ENCODE measurements at places on chromosomes 16 and 17.

- DNase-seq, result no peak
Observed at GRCh38 chr16:80105751-80106150, 435.0 kb upstream of the DYNLRB2 start.

- DNase-seq, result no peak
Observed at GRCh38 chr16:85577899-85578598, 35.1 kb upstream of the GSE1 start.

- no peak for DNase-seq
Observed at GRCh38 chr17:949623-950303, 29.8 kb downstream of the NXN start.

GRCh38 chr16:83532634-83533033, 275.1 kb upstream of the HSBP1 start:
- DNase-seq, result no peak

DNA sequence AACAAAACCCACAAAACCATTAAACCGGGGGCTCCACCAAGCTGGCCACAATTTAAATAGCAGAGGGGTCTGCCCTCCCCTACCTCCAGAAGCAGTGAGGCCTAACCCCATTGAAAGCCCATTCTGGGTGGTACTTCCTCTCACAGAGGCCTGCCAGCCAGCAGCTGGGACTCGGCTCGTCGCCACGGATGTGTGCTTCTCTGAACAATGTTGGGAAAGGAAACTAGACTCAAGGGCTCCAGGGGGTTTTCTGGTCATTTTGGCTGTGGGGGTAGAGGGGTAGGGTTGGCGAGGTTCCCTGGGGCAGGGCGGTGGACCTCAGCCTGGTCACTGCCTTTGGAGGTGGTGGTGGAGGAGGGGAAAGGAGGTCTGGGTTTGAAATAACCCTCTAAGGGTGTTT, 4.7 kb upstream of the PLCG2 start:
- DNase-seq, result no peak

- DNase-seq, result no peak
Observed at GRCh38 chr16:79821911-79822310, 221.4 kb upstream of the MAF start.

DNA sequence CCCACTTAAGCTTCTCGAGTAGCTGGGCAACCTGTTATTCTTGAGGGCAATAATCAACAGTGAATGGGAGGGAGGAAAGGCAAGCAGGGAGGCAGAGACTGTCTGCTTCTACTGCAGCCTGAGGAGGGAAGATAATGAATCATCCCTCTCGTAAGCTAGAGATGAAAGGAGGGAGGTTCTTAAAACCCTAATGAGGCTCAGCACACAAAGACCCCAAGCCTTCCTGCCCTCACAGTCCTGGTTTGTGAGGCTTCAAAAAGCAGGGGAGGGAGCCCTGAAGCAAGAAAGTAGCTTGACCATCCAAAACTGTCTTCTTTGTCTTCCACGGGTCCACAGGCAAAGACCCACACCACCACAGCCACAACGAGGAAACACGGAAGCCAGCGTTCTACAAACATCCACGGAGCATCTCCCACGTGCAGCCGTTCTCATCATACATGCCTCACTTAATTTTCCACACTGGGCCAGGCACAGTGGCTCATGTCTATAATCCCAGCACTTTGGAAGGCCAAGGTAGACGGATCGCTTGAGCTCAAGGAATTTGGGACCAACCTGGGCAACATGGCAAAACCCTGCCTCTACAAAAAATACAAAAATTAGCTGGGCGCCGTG, 1.8 kb downstream of the PIK3R5 start:
- DNase-seq, result no peak
